ENCODE measurements at places on chromosomes 7 and 10. TPM values are rescaled to one million over a fixed set of nuclear protein-coding genes. Genes with fewer than 3 reads are reported as not detected.

The EN2 gene
- 0.16 TPM for polyA plus RNA-seq

The PNLIPRP1 gene
- 0.07 TPM for polyA plus RNA-seq

The MACROH2A2 gene
- 11.5 TPM for polyA plus RNA-seq

GRCh38 chr10:96588616-96589419 lies 2.0 kb upstream of the TM9SF3 start:
- no peak for DNase-seq

- DNase-seq, result peak; percentile 84
Observed at GRCh38 chr10:71765176-71765904, 8.0 kb downstream of the VSIR start.

DNA sequence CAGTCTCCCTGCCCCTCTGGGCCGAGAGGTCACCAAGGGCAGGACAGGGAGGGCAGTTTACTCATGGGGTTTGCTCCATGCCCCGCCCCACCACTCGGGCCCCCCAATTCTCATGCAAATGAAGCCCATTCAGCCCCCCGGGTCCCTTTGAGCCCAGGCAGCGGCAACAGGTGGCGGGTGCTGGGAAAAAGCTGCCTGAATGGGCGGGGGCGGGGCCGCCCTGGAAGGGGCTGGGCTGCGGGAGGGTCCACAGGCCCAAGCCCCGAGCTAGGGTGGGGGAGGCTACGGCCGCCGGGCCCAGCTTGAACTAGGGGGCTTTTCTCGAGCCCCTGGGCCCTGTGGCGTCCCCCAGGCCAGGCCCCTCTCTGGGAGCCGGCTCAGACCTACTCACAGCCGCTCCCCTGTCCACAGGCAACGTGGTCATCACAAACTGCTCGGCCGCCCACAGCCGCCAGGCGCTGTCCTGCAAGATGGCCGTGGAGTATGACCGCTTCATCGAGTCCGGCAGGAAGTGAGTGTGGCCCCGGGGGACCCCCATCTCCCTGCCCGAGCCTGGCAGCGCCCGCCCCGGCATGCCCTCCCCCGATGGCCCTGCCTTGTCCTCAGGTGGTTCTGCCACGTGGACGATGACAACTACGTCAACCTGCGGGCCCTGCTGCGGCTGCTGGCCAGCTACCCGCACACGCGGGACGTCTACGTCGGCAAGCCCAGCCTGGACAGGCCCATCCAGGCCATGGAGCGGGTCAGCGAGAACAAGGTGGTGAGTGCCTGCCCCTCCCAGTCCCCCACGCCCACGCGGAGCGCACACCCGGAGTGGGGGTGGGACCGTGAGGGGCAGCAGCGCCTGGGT lies 5.5 kb downstream of the LFNG start:
- peak; percentile 55 for DNase-seq

DNA sequence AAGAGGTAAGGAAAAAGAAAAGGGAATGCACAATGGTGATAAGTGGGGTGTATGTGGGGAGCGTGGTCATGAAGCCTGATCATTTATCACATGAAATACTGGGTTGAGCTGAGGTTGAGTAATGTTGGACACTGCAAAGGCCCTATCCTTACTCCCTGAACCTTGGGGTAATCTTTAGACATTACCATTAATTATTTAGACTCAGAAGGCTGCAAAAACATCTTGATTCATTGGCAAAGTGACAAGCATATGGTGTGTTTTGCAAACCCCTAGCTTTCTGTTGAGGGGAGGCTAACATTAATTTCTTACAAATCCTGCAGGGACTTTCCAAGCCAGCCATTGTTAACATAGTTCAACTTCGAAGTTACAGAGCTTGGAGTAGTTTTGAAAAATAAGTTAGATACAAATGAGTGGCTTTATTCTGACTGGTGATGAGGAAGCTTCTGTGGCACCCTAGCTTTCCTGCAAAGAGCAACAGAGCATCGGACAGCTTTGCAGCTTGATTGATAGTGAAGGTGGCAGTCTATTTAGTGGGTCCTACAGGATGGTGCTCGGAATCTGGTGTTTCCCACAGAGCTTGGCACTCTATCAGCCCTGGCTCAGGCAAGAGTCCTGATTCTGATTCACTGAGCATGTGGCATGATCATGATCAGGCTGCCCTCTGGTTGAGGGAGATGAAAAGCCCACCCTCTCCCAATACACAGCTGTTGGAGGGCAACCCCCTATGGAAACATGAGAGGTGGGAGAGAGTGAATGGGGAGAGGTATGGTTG lies 153.7 kb upstream of the NPVF start:
- no peak for DNase-seq
